Fibroblast of skin of right quadriceps (primary cell): ENCODE measurements at places on chromosomes 4 and X.

DNA sequence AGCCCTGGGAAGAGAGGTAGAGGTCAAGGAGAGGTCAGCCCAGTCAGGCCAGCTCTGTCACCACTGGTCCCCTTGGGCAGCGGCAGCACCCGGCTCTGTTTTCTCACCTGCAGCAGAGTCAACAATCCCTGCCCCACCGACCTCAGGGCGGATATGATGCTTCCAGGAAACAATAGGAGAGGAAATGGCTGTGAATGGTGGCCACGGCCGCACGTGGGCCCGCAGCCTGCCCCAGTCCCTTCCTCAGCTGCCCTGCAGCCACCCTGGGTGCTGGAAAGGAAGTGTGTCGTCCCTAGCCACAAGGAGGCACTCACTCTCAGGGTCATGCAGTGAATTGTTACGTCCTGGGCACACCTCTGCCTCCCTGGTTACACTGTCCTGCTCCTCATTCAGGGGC lies 92.5 kb upstream of the ENPP6 start:
- DNase-seq = no peak

- peak; percentile 20 for DNase-seq
Measured at GRCh38 chr4:106601519-106601918, 232.9 kb upstream of the GIMD1 start.

DNA sequence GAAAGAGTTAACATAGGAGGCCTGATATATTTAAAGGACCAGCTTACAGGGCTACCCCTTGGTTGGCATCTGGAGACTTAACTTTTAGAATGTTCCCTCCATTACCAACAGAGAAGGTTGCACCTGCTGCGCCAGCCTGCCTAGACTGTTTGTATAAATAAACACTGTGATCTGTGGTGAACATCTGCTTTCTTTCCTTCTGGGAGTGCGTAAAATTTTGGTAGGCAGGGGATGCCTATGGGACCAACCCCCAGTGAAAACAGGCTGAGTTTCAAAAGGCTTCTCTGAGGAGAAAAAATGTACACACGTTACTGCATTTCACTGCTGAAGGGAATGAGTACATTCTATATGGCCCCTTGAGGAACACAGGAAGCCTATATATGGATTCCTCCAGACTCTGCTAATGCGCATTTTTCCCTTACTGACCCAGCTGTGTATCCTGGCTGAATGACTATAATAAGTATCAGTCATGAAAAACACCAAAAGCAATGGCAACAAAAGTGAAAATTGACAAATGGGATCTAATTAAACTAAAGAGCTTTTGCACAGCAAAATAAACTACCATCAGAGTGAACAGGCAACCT lies 13.8 kb downstream of the CENPC start:
- DNase-seq = no peak

DNA sequence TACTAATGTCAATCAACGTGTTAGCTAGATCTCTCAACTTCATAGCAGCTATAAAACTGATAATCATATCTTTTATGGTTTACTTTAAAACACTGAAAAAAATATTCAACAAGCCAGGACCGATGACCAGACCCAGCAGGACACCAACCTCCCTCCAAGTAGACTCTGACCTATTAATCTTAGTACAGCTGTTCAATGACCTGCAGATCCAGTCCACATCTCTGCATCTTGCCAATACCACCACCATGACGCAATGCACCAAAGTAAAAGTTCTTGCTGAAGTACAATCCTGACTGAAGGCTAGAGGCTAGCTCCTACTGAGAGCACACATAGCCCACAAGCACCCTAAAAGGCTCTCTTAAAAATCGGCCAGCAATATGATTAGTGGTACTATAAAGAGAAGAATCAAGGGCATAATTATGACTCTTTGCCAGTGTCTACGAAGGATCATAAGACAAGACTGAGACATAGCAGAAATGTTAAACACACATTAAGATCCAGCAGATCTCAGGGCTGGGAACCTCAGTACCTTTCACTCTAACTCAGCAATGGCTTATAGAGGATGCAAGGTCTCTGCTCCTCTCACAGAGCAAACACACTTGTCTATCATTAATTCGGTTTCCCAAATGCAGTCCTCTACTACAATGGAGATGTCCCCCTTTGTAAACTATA lies 7.6 kb downstream of the MED14 start:
- DNase-seq = no peak

- no peak for DNase-seq
Measured at GRCh38 chrX:1464971-1465285, 12.2 kb upstream of the ASMTL start.

DNA sequence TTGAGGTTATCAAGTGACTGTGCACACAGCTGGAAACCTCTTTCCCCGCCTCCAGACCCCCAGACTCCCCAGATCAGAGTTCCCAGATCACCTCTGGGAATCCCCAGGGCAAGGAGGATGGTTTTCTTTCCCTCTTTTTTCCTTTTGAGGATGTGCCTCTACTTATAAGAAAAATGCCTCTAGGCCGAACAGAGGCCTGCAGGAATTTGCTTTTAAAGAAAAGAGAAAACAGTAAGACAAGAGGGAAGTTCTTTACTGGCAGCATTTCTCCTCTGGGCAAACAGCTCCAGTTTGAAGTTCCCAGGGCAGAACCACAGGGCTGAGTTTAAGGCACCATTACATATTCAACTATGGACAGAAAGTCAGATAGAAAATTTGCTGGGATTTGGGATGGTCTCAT lies 837.9 kb upstream of the LCORL start:
- DNase-seq = no peak

DNA sequence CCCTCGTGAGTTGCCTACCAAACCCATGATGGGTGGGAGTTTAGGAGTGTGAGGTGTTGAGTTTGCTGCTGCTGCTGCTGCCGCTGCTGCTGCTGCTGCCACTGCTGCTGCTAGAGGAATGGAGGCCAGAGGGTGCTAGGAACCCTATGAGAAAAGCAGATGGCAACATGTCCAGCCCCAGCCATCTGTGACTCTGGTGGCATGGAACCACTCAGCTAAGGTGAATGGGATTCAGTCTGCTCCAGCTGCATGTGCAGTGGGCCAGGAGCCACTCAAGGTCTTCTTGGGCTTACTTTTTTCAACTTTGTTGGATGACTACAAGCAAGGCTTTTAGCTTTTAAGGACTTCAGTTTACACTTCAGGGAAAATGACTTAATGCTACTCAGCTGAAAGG lies 103.8 kb downstream of the RTL5 start:
- no peak for DNase-seq

DNA sequence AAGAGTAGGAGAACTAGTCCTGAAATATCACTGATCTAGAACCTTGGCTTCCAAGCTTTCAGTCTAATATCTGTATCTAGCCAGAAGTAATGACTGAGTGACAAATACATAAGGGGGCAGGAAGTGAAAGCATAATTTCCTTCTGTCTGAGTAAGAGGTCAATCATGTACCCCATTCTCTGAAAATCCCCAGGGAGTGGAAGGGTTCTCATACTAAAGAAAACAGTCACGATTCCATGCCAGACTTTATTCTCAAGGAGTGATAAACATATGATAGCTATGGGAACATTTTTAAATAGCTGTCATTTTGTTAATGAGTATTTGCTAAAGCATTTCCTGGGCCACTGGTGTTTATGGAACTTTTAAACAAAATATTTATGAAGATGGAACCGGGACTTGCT lies 308.5 kb downstream of the ARHGAP24 start:
- DNase-seq = peak; percentile 95

DNA sequence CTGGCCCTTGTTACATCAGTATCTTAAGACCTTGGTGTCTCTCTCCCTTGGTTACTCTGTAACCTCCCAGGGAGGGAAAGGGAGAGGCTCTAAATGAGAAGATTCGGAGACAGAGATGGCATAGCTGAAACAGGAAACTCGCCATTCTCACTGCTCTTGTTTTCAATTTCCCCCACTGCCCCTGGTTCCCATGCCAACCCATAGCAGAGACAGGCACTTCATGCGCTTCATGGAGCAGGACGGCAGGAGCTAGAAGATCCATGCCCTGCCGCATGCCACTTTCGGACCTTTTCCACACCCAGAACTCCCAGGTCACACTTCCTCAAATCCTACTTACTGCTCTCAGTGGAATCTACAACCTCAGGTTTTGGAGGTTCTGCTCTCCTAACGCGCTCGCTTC lies 3.1 kb downstream of the ZMYM3 start:
- DNase-seq = no peak

GRCh38 chr4:155524926-155525455 lies 141.7 kb upstream of the GUCY1A1 start:
- no peak for DNase-seq

DNA sequence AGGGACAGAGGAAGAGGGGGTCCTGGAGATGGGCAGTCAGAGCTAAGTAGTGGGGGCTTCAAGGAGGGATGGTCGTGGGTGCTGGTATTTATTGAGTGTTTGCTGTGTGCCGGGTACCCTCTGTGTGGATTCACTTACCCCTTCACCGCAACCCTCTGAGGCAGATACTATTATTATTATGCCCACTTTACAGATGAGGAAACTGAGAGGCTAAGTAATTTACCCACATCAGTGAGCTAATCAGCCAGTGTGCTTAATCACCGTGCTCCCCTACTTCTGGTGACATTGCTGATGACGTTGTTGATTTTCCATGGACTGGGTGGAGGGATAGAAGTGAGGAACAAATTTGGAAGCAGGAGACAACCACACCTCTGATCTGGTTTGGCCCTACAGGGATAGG lies 4.1 kb upstream of the KIAA0232 start:
- DNase-seq = no peak

DNA sequence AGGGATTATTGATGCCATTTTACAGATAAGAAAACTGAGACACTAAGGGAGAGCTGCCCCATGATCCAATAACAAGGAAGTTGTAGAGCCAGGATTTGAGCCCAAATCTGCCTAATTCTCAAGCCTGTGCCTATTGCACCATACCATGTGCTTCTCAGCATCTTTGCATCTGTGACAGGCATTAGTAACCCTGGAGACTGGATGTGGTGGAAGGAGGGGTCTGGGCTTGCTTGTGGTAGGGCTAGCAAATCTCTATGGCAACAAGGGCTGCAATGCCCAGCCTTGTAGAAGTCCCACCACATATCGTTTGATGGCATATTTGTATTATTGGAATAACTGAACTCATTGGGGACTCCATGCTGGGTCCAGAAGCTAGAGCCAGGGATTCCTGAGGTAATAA lies 58.1 kb downstream of the RTL5 start:
- DNase-seq = no peak

DNA sequence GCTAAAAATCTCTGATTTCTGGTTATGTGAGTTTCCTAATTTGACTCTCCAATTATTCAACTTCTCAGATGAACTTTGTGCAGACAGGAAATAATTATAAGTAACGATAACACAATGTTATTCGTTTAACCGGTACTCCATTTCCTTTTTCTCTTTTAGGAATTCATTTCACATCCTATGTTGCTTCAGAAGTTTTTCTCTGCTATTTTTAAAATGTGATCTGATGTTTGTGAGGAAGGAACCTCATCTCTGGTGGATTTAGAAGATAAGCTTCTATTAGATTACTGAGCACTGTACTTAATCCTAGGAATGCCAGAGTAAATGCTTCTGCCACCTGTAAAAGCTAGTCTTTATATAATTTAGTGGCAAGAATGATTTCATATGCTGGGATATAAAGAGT lies 116.0 kb upstream of the ETNPPL start:
- DNase-seq = no peak

DNA sequence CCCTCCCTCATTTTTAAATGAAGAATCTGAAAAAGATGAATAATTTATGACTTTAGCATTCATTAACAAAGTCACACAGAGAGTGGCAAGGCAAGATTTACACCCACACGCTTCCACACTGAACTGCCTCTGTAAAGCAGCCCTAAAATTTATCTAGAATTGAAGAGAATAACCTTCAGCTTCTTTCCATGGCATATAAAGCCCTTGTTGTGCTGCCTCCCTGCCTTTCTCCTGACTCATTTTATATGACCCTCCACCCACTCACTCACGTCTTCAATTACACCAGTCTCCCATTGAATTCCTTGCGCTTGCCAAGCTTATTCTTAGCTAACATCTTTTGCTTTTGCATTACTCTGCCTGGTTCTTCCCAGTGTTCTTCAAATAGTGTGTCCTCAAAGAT lies 2649.3 kb downstream of the PCDH7 start:
- peak; percentile 37 for DNase-seq

- DNase-seq = no peak
Measured at GRCh38 chr4:4818415-4819212, 40.9 kb upstream of the MSX1 start.

- DNase-seq = no peak
Measured at GRCh38 chr4:2940267-2941137, 22.7 kb downstream of the NOP14 start.

- DNase-seq = peak; percentile 76
Measured at GRCh38 chr4:124903995-124904722, 191.6 kb upstream of the ANKRD50 start.

DNA sequence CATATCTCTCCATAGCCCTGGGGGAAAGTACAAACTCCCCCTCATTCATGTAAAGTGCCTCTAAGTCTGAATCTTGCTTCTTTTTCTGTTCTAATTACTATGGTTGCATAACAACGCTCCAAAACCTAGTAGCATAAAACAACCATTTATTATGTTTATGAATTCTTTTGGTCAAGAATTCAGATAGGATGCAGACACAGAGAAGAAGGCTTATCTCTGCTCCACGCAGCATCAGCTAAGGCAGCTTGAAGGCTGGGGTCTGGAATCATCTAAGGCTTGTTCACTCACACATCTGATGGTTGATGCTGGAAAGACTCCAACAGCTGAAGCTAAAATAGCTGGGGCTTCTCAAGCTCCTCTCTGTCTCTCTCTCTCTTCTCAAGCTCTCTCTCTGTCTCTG lies 564.5 kb downstream of the ZNF674 start:
- DNase-seq = no peak

DNA sequence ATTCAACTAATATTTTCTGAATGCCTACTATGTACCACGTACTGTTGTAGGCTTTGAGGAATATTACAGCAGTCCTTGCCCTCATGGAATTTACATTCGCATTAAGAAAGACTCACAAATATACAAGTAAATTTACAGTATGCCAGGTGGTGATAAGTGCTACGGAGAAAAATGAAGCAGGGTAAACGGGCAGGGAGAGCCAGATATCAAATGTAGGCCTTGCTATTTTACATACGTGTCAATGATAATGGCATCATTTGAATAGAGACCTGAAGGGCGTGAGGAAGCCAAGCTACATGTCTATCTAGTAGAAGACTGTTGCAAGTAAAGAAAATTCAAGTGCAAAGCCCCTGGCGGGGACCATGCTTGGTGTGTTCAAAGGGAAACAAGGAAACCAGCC lies 65.2 kb downstream of the AMMECR1 start:
- no peak for DNase-seq

DNA sequence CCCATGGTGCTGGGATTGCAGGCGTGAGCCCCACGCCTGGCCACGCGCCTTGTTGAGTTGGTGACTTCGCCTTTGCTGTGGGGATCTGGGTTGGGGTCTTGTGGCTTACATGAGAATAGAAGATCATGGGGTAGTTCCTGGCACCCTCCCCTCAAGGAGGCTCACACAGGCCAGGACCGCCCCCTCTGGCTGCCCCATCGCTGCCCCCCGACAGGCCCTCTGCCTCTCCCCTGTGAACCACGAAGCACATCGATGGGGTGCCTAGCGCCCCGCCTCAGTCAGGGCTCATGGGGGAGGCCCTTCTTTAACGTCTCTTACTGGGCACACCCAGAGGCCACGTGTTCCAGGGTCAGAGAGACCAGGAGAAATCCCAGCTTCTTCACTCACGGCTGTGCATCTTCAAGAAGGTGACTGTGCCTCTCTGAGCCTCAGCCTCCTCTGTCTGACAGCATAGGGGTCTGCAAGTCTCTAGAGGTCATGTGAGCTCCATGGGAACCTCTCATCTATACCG lies 23.6 kb upstream of the SPON2 start:
- no peak for DNase-seq

- peak; percentile 22 for DNase-seq
Measured at GRCh38 chr4:109978704-109979454, 66.2 kb downstream of the EGF start.

- DNase-seq = peak; percentile 47
Measured at GRCh38 chr4:60296386-60296785, 903.7 kb upstream of the ADGRL3 start.
